ENCODE measurements at places on chromosomes 1 and 21.
A peak's percentile ranks its signal among the peaks of the same experiment; 100 is the strongest.

DNA sequence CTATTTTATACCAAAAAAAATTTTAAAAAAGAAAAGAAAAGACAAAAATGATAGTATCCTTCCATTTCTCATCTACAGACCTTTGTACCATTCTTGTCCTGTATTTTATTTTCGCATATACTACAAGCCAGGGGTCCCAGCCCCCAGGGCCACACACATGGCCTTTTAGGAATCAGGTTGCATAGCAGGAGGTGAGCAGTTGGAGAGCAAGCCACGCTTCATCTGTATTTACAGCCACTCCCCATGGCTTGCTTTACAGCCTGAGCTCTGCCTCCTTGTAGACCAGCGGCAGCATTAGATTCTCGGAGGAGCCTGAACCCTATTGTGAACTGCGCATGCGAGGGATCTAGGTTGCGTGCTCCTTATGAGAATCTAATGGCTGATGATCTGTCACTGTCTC, 39.8 kb downstream of the RASSF5 start:
- DNase-seq, result no peak

DNA sequence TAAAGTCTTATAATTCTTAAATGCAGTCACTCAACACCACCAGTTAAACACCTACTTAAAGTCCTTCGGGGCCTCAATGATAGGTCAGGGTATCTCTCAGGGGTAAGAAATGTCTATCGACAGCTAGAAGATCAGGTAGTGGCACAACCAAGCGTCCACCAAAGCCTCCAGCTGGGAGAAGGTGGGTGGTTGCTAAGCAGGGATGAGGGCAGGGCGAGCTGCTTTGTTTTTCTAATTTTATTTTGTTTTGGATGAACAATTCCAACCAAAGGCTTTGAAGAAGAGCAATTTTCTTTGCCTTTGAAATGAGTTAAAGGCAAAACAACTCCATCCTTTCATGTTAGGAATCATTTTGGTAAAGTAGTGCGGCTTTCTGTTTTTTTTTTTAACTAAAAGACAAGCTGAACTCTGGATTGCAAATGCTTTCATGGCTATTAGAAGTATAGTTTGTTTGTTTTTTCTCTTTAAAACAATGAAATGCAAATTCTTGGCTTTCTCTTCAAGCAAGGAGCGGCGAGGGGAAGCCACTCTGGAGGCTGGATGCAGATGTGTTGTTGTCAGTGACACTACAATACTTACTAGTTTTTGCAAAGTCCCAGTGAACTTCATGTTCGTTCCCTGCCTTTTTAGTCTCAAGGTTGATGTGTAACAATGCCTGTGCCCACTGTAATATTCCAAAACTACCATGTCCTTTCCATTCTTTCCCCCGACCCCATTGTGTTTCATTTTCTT, 106.0 kb downstream of the MRPS6 start:
- no peak for DNase-seq

DNA sequence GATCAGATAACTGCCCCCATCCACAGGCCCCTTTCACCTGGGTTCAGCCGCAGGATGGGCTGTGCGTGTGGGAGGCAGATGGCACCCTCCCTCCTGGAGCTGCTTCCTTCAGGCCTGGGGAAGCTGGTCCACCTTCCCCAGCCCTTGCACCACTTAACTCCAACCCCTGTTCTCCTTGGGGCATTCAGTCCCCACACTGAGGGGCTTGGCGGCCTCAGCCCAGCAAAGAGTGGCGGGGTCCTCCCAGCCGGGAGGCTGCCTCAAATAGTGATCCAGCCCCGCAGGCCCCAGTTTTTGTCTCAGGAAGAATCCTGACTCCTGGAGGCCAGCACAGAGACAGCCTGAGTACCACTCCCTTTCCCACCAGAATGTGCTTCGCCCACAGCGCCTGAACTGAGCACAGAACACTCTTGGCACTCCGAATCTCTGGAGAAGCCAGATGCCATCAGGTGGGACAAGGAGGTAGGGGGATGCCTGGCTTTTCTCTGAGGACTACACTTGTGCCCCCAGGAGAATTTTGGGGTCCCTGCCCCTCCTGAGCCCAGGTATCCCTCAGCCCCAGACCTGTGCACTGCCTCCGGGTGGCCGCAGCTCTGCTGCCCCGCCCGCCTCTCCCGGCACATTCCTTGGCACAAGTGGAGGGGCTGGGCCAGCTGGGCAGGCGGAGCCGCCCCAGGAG, 936 bp downstream of the PAQR6 start:
- DNase-seq, result no peak

DNA sequence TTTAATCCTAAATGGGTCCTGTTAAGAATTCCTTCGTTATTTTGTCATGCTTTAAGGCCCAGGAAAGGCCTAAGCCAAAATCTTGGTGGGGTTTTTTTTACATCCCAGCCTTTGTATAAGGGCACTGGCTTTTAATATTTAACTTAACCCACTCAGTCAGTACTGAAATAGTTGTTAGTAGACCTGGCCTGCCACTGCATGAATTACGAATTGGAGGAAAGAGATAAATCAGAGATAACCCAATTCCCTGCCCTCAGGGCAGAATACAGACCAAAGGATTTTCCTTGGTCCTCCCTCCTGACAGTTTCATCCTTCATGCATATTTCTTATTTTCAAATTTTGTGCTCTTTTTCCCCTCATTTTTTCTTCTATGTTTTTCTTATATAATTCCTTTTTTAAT, 193.0 kb downstream of the FASLG start:
- no peak for DNase-seq

DNA sequence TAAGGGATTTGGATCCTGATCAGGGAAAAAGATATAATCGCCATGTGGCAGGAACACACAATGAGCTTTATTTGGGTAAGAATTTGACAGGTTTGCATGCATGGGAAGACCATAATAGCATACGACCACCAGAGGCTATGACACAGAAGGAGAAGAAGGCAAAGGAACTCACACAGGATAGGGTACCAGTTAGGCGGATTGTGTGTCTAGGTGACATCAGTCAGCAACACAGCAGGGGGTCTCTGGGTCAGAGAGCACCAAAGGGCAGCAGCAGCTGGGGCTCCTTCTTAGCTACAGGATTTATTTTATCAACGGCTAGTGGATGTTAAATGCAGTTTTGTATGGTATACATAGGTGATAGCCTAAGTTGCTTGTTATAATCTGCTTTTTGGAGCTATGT, 551.3 kb downstream of the KCNT2 start:
- no peak for DNase-seq

DNA sequence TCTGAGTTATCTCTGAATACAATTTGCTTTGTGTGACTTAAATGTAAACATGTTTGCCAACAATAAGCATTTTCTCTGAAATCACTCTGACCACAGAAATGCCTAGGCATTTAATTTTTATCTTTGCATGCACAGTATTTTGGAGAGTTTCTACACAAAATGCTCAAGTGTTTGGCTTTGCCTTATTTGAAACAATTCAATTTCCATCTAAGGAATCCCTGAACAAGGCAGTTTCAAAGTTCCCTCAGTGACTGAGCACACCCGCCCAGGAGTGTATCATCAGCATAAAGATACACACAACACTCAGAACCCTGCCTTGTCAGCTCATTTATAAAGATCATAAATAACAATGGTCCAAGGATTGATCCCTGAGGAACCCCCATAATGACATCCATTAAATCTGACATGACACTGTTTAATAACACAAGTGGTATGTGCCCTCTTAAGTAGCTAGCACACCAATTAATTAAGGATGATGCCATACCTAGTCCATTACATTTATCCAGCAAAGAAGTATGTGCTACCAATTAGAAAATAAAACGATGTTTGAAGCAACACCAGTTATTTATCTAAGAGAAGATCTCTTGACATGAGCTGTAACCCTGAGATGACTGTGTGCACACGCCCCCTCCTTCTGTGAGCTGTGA, 585.8 kb downstream of the ADGRL2 start:
- no peak for DNase-seq

- no peak for DNase-seq
Measured at GRCh38 chr21:16570856-16571255, 841.1 kb downstream of the USP25 start.

GRCh38 chr1:17798799-17799382, 43.8 kb downstream of the ACTL8 start:
- DNase-seq, result no peak

GRCh38 chr1:202961220-202961880, 3.2 kb upstream of the ADIPOR1 start:
- no peak for DNase-seq

- DNase-seq, result peak; percentile 66
Measured at GRCh38 chr1:156480411-156481192, 20.0 kb downstream of the MEF2D start.

- DNase-seq, result no peak
Measured at GRCh38 chr1:59154401-59154800, 142.5 kb upstream of the FGGY start.

DNA sequence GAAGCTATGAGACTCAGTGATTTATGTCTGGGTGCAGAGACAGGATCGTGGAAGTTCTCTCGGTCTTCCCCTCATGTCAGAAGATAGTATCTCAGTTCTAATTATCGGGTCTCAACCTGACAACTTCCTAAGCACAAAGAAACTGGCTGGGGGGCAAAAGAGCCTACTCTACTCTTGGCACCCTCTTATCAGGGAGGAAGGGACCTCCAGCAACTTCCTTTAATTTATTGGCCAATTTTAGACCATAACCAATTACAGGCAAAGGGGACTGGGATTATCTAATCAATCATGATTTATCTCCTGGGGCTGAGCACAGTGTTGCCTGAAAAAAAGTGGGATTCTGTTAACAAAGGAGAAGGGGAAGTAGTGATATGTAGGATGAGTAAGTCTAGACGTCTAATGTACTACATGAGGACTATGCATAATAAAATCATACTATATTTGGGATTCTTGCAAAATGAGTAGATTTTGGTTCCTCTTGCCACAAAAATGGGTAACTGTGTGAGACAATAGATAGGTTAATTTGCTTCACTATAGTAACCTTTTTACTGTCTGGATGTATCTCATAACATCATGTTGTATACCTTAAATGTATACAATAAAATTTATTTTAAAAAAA, 98.8 kb downstream of the ZFYVE9 start:
- DNase-seq, result no peak

DNA sequence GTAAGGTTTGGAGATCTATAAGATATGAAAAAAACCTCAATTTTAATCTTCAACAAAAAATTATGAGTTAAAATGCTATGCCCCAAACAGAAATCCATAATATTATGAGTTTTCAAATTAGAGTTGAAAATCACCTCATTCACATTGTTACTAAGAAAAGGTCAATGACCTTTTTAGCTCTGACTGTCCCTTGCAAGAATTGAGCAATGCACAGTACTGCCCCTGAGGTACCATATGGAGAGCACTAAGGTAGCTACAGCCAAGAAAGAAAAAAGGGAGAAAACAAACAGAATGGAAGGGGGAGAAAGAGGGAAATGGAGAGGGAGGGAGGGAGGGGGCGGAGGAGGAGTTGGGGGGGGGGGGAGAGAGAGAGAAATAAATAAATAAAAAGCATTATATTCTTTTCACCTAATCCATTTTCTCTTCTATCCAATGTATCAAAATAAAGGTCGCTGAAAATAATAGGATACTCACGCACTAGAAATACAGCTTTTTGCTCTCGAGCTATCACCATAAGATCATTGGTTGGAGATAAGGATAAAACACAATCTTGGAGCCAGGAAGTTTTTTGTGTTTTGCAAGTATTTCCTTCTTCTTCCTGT, 58.8 kb downstream of the RAB3GAP2 start:
- DNase-seq, result no peak

DNA sequence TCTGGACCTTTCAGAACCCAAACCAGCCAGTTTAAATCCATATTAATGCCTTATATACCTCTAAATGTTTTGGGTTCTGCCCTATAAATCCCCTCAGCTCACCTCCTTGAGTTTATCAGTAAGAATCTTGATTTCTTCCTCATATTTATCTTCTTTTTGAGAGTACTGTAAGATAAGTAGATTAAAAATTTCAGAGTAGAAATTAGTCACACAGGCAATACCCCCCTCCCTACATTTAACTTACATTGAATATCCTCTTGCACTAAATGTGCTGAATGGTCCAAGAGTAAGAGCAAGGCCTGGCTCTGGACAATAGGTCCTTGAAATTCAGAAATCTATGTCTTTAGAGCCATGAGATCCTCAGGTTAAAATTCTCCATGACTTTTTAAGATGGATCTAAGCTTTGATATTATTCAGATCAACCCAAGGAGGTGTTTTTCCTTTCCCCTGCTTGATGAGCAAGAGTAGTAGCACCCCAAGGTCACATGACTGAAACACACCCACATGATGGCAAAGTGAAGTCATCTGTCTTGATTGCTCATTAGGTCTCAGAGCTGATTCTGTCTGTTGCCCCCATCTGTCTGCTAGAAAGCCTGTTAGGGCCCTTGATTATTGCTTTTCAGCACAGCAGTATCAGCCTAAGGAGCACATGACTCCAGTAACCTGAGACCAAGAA, 15.8 kb upstream of the NUP210L start:
- DNase-seq, result no peak

GRCh38 chr1:164780863-164781262, 221.9 kb downstream of the PBX1 start:
- no peak for DNase-seq

Measured in stimulated activated CD8-positive, alpha-beta memory T cell treated with anti-CD3 and anti-CD28 coated beads, Interleukin-4, amount 100 ng/mL, for 1 hour (primary cell).